ENCODE measurements at places on chromosomes 5 and 9.

DNA sequence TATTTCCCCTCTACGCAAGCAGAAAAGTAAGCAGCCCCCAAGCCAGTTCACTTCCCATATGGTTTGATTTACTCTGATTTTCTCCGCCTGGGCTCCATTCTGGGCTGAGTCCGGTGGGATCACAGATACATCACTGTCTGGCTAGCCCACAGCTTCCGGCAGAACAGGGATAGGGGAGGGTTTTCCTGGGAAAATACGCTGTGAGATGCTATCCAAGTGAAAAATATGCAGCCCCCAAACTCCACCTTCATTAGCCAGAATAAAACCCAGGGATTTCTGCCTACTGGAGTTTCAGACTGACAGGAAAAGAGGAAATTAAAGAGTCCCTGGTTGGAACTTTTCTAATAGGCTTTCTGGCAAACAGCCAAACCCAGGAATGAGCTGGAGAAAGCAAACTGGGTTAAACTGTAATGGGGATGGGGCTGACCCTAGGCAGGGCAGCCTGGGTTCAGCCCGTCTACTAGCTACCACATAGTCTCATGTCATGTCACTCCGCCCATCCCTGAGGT, 16.9 kb upstream of the NIPAL4 start:
- no peak for DNase-seq

GRCh38 chr5:655406-655805, 37.7 kb downstream of the TPPP start:
- DNase-seq, result no peak

DNA sequence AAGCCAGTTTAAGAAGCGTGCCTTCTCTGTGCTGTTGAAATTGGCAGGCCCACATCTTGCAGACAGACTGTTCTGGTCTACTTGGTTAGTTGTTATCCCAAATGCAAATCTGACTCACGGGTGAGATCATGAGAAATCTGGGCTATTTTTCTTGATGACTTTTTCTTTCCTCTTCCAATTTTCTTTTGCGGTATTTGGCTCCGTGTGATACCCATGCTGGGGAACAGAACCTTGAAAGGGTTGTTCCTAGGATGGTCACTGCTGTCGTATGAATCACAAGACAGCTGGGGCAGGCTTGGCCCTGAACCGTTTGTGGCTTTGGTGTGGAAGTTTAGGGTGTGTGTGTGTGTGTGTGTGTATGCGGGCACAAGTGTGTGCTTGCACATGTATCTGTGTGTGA, 24.6 kb downstream of the PDZD2 start:
- no peak for DNase-seq

DNA sequence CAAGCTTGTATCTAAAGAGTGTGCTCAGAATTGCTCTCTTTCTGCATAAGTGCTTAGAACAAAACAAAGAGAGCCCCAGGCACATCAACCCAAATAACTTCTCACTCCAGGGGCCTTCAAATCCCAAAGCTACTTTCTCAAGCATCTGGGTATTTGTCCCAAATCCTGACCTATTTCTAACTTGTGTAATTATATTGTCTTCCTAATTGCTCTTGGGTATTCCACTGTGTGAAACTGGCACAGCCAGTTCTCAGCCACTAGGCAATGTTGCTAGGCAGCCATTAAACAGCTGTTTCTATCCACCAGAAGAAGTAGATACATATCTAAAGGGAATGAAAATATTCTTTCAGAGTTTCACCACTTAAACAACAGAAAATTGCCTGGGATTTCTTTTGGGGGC, 198.8 kb downstream of the PRELID2 start:
- DNase-seq, result peak; percentile 16

DNA sequence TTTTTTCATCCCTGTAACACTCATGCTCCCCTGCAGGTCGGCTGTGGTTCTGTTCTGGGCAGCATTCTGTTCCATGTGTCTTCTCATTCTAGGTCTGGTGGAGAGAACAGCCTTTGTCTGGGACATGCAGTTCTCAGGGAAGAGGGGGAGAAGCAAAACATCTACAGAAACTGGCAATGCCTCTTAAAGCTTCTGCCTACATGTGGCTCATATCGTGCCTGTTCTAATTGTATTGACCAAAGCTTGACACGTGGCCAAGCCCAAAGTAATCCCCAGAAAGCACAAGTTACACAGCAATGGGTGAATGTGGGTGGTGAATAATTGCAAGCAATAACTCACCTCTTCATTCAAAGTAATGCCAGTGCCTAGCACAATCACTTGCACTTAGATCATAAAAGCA, 218.2 kb upstream of the IL12B start:
- DNase-seq, result no peak

DNA sequence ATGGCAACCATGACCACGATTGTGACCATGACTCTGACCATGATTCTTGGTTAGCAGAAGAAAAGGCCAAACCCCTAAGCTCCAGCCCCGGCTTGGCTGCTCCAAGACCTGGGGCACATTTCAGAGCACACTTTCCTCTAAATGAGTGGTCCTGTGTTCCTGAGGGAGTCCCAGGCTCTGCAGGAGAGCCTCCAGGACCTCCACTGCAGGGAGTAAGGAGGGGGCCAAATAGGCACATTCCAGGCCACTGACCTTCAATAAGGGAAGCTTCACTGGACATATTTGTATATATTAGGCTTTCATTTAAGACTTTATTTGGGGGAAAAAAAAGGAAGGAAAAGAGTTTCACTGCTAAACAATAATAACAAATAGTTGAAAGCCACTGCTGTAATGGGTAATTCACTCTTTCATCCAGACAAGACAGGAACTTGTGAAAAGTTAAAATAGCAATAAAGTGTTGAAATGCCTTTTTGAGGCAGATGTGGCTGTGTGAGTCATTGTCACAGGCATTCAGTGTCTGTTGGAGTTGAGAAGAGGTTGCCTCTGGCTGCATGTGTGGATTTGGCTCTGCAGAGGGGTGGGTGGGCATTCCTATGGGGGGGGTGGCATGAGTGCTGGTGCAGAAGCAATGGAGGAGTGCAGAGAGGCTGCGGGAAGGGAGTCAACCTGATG, 63.9 kb upstream of the TGFBR1 start:
- DNase-seq, result peak; percentile 21

- no peak for DNase-seq
Measured at GRCh38 chr9:27622693-27623340, 49.5 kb upstream of the C9orf72 start.

All from ELF-1 (cell line).